ENCODE measurements at places on chromosomes 11 and 22. TPM values are rescaled to one million over a fixed set of nuclear protein-coding genes. Genes with fewer than 3 reads are reported as not detected.

LMO2 gene
- 0.83 TPM for total RNA-seq

DNA sequence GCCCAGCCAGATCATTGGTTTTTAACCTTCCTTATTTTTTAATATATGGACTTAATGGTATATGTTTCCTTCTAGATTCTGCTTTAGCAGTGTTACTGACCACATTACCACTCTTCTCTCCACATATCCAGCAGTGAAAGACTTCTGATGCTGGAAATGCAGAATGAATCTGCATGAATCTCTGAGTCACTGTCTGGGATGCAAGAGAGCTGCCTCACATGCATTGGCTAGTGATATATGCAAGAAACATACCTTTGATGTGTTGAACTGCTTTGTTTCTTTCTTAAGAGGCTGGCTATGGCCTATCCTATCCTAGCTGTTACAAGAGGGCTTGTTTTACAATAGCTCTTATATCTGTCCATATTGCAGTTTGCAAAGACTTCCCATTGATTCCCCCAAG, 16.6 kb upstream of the AMPD3 start:
- no peak for DNase-seq

DNA sequence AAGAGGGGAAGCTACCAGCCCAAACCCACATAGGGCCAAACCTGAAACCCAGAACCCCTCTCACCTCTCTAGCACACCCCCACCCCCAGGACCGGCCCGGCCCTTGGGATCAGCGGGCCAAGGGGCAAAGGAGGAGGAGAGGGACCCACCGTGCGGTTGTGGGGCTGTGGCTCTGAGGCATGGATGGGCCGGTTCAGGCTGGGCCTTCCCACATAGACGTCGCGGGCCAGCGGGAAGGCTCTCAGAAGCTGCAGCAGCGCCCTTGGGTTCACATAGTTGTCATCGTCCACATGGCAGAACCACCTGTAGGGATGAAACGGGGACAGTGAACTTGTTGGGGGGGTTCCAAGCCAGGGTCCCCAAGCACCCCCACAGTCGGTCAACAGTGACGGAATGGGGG, 7.0 kb downstream of the MFNG start:
- DNase-seq, result no peak

GRCh38 chr11:9601037-9601875, 27.8 kb downstream of the WEE1 start:
- peak; percentile 99 for DNase-seq

ELF5 gene
- not detected for total RNA-seq

DNA sequence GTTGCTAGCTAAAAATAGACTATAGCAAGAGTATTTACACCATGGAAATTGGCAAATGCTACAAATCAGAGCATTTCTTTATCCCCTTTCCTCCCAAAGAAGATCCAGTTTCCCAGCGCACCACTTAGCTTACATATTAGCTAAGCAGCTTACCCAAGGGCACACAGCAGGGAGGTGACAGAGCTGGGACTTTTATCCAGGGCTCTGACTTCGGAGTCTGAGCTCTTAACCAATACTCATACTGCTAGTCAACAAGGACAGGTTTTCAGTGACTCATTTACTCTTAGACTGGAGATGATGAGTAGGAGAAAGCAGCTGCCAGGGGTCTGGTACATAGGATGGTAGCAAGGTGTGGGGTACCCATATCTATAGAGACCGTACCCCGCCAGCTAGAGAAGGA, 38.4 kb downstream of the NAV2 start:
- no peak for DNase-seq

GRCh38 chr11:6631361-6631890, 12.2 kb upstream of the TPP1 start:
- no peak for DNase-seq

DNA sequence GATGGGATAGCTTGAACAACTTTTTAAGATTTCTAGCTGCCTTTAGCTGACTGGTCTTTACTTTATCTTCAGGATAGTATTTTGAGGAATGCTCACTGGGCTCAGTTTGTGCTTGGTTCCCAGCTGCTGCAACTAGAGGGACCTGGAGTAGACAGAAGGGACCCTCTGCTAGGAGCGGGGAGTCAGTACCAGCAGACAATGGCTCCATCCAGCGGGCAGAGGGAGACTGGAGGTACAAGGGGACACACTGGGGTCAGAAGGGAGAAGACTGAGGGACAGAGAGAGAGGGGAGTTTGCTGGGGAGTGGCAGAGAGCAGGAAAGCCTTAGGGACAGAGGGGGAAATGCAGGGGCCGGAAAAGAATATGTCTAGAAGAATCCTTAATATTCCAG, 22.0 kb upstream of the ACER3 start:
- DNase-seq, result no peak

MPZL2 gene
- not detected for total RNA-seq

DNA sequence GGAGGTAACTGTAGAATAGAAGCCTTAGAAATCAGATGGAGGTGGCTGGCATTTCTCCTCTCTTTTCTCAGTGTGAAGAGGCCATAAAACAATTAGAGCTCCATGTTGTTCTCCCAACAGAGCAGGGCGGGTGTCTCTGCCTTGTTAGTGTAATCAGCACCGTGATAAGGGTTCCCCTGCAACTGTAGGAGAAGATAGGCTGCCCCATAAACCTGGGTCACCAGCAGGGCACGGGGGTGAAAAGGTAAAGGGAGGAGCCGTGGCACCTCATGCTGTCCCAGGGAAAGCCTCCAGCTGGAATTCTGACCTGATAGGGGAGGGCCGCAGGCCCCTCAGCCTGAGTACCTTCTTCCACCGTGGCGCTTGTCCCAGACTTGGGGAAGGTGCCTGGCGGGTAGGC, 68.7 kb downstream of the ISX start:
- no peak for DNase-seq

GRCh38 chr11:7160814-7161489, 72.2 kb downstream of the RBMXL2 start:
- DNase-seq, result no peak

DNA sequence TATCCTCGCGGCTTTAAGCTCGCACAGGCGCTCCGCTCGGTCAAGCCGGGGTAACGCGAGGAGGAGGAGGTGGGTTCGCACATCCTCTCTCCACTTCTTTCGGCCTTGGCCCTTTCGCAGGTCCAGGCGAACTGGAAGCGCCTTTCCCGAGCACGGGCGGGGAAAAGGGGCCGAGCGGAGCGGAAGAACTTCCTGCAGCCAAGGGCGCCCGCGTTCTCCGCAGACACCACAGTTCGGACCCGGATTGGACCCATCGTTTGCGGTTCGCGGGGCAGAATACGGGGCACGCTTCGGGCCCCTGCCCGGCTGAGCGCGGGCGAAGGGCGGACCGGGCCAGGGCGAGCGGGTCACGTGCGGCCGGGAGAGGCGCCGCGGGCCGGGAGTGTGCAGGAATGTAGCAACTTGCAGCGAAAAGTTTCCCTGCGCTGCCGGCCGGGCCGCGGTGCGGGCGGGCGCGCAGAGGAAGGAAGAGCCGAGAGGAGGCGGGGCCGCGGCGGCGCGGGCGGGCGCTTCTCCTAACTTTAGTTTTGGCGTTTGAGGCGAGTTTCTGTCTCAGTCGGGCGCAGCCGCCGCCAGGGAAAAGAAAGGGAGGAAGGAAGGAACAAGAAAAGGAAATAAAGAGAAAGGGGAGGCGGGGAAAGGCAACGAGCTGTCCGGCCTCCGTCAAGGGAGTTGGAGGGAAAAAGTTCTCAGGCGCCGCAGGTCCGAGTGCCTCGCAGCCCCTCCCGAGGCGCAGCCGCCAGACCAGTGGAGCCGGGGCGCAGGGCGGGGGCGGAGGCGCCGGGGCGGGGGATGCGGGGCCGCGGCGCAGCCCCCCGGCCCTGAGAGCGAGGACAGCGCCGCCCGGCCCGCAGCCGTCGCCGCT, at the start of gene YAP1:
YAP1 (plus strand) TSS at position 552 of the 865 bp plus-strand sequence. CDS start 402 bp downstream, outside the sequence.
- peak; percentile 94 for DNase-seq

DNA sequence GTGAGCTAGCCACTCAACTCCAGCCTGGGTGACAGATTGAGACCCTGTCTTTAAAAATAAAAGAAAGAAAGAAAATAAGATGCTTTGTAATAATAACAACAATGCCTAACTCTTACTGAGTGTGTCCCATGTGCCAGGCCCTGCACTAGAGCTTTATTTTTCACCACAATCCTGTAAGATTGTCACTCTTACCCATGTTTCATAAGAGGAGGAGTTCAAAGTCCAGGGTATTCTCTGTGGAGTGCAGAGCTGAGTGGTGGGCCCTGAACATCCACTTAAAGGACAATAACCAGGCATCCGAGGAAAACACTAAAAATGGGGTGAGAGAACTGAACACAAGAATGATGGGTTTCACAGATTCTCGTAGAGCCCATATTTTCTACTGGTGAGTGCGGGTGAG, 925 bp upstream of the C11orf52 start:
- DNase-seq, result no peak

PLAAT5 gene
- not detected for total RNA-seq

- peak; percentile 16 for DNase-seq
Measured at GRCh38 chr11:203945-204586, 3.1 kb downstream of the BET1L start.

- peak; percentile 29 for DNase-seq
Measured at GRCh38 chr11:79493555-79494171, 52.8 kb upstream of the TENM4 start.

DNA sequence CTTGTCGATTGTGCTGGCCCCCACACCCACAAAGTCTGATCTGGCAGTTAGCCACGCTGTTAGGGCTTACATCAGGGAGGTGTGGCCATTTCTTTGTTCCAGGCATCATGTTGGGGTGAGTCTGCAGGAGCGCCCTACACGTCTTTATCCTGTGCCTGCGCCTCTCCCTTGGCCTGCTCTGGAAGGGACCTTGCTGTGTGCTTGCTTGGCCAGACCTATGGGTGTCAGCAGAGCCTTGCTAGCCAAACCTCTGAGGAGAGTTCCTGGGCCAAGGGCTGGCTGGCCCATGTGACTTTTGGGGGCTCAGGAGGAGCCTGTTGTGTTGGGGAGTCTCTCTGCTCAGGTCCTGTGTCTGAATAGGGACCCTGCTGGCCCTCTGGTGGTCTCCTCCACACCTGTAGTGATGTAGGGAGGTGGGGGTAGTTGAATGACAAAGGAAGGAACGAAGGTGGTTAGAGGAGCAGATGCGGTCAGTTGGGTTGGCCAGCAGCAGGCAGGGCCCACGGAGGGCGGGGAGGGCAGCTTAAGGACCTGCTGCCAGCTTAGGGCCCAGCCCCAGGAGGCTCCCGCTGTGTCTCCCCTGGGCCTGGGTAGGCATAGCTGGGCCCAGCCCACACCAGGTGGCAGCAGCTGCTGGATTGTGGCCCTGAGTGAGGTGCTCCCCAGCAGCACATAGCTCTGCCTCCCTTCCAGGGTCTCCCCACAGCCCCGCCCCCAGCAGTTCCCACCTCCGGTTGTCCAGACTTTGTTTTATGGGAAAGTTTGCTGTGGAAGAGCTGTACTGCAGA, 7.9 kb downstream of the PPIL2 start:
- DNase-seq, result no peak

DNA sequence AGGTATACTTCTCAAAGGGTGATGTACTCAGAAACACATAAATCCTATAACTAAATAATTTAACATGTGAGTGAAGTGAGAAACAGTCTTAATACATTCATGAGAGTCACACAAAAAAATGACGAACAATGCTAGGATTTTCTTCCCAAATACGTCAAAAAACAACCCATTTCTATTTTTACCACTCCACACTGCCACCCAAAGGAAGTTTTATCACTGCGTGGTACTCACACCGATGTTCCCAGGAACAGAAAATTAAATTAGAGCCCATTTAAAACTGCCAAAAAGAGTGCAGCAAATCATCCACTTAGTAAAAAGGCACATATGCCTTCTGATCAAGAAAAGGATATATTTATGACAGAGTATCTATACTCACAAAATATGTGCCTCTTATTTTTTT, 710.9 kb upstream of the FAT3 start:
- peak; percentile 2 for DNase-seq

DNA sequence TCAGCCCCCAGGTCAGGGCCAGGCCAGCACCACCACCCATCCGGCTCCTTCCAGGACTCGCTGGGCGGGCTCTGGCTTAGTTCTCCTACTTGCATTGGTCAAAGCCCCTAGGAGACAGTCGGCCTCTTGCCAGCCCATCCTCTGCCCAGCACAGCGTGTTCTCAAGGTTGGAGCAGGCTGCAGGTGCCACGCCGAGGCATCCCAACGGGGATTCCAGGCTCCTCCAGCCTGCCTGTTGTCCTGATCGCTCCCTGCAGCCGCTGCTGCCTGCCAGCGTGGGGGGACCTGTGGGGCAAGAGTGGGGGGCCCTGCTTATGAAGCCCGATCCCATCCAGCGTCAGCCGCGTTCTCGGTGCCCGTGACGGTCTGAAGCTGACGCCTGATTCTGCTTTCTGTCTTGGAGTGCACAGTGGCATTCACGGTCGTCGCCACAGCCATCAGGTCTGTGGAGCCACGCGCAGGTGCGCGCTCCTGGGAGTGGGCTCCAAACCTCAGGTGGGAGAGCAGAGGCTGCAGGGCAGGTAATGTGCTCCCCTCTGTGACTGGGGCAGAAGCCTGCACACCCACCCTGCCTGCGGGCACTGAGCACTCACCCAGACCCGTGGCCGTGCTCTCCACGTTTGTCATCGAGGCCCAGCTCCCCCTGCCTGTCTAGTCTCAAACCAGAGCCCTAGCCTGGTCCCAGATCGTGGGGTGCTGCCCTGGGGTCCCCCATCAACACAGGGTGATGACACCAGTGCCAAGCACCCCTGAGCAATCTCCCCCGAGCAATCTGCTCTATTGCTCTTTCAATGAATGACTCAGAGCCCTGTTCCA, 991.6 kb downstream of the BRD1 start:
- DNase-seq, result no peak

- no peak for DNase-seq
Measured at GRCh38 chr11:14315130-14315529, 43.9 kb downstream of the RRAS2 start.

MN1 gene
- total RNA-seq, result 0.11 TPM

WT1 gene
- 0.96 TPM for total RNA-seq

- no peak for DNase-seq
Measured at GRCh38 chr11:121567995-121568394, 115.2 kb upstream of the SORL1-AS1 start.

DNA sequence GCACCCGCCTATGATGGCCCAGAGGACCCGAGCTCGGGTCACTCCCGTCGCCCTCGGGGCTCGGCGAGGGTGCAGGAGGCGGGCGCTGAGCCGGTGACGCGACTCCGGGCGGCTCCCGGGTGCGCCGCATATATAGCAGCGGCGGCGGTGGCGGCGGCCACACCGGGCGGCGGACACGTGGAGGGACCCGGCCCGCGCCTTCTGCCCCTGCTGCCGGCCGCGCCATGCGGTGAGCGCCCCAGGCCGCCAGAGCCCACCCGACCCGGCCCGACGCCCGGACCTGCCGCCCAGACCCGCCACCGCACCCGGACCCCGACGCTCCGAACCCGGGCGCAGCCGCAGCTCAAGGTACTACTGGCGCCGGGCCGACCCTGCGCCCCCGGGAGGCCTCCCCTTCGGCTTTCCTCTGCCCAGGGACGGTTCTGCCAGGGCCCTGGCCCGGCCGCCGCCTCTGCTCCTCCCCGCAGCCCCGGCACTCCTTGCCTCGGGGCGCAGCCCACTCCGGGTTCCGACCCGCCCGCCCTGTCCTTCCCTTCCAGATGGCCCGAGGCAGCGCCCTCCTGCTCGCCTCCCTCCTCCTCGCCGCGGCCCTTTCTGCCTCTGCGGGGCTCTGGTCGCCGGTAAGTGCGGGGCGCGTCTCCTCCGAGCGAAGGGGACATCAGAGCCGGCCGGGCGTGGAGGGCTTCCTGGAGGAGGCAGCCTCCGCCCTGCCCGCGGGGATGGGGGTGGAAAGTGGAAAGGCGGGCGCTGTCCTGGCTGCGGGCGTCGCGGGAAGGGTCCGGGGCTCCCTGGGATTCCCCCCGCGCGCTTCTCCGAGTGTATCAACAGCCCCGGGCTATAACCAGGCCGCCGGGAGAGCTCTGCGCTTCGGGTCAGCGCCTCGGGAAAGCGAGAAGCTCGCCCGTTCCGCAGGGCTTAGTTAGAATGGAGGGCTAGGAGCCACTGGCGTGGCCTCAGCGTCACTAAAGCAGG, at the start of gene GAL:
GAL (plus strand) TSS at position 160 of the 972 bp plus-strand sequence; CDS start at position 540, 380 bp downstream.
- no peak for DNase-seq

PIWIL4 gene
- 0.52 TPM for total RNA-seq

RHBDD3 gene
- 36.9 TPM for total RNA-seq

LRRC74B gene
- total RNA-seq, result 0.11 TPM
